Stimulated activated CD8-positive, alpha-beta memory T cell treated with anti-CD3 and anti-CD28 coated beads, Interleukin-4, amount 100 ng/mL, for 4 hours (primary cell): ENCODE measurements at places on chromosomes 7 and 10.

- no peak for DNase-seq
Observed at GRCh38 chr10:121288011-121288410, 310.2 kb downstream of the FGFR2 start.

- no peak for DNase-seq
Observed at GRCh38 chr10:3213758-3214515, 41.4 kb upstream of the PITRM1 start.

DNA sequence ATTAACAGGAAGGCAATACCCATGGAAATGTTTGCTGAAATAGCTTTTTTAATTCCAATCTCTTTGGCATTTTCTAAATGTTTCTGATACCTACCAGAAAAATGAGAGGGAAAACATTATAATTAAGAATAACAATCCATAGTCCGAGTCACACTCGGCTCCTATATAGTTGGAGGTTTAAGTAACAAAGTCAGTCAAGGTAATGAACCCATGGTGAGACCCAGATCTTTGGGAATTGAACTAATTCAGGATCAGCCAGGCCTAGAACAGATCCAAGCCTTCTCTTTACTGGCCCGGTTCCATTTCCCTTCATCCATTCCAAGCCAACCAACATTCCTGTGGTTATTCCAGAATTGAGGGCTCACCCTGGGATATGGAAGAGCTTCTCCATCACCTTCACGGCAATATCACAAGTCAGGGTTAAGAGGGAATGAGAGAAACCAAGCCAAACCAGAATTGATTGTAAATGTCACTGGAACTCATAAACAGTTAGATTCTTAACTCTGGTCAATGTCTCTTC, 28.3 kb downstream of the ABCB4 start:
- no peak for DNase-seq

- DNase-seq = no peak
Observed at GRCh38 chr7:40644454-40645188, 509.8 kb downstream of the SUGCT start.

DNA sequence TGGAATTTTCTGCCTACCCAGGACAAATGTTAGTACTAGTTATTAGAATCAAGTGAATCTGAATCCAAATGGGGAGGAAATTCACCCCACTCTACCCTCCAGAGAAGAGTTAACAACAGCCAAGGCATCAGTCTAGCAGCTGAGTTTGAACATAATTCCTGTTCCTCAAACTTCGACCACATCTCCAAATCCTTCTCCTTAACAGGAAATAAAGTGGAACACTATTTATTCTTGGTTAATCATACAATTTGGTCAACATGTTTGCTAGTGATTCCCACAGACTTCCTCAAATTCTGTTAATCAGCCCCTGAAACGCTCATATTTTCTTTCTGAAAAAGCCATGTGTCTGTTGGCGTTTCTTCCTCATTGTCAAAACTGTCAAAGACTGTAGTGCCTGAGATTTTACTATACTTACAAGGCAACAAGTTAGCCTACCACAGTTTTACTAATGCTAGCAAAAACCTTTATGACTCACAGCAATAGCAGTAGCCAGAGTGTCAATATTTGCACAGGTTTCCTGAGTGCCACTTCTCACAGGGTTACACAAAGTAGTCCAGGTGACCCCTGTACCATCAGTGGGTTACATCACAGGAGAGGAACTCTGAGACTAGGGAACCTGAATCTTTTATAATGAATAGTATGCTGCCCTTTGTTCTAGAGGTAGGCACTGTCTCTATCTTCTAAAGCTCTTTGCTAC, 202.9 kb downstream of the GRM3 start:
- no peak for DNase-seq

DNA sequence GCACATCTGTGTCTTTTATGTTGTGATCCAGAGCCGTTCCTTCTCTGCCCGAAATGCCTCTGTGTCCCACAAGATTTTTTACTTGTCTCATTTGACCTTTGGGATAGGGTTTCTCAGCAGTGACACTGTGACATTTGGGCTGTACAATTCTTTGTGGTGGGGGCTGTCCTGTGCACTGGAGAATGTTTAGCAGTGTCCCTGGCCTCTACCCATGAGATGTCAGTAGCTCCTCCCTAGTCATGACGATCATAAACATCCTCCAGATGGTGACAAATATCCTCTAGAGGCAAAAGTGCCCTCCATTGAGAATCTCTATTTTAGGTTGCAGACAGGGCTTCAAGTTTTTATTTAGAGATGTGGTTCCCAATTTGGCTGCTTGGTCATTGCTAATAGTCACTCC, 91.3 kb downstream of the PPP1R17 start:
- no peak for DNase-seq

DNA sequence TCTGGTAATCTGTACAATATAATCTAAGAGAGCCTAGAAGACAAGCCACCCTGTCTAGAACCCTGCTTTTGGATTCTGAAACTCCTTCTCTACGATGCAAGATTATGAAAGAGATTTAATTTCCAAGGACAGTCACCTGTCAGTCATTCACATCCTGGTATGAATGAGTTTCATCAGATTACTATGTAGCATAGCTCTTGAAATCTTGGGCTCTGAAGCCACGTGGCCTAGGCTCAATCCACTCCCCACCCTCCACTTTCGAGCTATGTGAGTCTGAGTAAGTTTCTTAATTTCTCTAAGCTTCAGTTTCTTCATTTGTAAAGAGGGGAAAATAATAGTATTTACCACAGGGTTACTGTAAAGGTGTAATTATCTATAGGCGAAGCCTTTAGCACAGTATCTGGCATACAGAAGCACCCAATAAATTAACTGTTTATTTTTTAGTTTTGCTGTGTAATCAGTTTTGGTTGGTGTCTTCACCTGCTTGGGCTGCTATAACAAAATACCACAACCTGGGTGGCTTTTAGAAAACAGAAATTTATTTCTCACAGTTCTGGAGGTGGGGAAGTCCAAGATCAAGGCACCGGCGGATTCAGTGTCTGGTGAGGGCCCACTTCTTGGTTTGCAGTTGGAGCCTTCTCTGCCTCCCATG, 71.3 kb downstream of the MYOF start:
- DNase-seq = no peak

DNA sequence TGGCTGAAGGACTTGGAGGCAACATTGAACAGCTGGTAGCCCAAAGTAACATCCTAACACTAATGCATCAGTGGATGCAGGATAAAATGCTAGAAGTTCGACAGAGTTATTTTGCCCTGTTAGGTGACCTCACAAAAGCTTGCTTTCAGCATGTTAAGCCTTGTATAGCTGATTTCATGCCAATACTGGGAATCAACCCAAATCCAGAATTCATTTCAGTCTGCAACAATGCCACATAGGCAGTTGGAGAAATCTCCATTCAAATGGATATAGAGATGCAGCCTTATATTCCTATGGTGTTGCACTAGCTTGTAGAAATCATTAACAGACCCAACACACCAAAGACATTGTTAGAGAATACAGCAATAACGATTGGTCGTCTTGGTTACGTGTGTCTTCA, 62.9 kb downstream of the CCSER2 start:
- DNase-seq = no peak

DNA sequence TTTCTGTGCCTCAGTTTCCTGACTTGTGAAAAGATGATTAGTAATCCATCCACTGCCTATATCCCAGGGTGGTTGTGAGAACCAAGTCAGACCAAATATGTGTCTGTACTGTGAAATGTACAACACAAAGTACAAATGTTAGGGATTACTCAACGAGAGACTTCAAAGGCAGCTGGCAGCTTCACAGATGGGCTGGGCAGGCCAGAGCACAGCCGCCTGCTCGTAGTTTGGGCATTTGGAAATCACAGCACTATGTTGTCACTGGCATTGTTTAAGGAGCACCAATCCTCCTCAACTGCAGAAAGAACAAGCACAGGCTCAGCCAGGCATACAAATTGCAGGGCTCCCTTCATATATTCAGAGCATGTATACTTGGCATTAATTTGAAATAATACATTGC, 64.5 kb upstream of the C10orf90 start:
- DNase-seq = no peak

DNA sequence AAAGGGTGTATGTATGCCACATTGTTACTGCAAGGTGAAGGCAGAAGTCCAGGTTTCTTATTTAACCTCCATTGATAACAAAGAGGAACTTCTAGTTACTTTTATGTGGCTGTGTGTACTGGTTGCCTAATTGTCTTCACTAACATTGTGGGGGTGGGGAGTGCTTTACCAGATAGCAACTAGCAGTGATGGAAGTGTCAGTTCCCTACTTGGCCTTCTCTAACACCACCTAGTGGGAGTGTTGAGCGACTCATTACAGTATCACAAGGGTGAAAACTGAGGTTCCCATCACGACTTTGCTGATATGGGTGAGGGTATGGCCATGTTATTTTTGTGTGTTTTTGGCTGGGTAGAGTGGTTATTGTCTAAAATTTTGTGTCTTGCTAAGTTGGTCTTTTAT, 274.4 kb downstream of the THSD7A start:
- DNase-seq = no peak

DNA sequence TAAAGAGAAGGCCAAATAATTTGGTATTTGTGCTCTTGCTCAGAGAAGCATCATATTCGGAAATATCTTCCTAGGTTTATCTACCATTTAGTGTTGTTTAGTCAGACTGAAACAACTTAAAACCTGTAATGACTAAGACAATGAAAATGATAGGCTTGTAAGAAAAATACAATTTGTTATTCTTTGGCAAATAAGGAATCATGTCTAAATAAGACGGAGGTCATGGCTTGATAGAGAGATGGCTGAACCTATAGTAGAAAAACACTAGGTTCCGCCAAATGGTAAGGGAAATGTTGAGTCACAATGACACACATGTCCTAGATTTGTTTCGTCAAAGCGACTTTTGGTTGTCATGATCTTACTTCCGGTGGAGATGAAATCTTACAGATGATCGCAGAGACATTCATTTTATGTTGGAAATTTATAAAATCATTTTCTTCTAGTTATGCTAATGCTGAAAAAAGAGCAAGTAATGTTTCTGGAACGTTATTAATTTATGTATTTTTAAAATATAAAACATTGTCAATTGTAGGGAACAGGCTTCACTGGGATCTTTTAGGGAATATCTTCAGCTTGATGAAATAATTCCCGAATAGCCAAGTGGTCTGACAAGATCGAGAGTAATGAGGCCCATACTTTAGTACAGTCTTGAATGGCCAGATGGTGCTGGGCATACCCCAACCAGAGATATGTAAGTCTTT, 1.0 kb downstream of the SRGN start:
- DNase-seq = no peak

GRCh38 chr7:13894954-13895353, 94.5 kb downstream of the ETV1 start:
- no peak for DNase-seq

- no peak for DNase-seq
Observed at GRCh38 chr10:22580711-22581110, 133.7 kb downstream of the PIP4K2A start.

- DNase-seq = no peak
Observed at GRCh38 chr10:1240341-1240775, 184.2 kb downstream of the WDR37 start.

DNA sequence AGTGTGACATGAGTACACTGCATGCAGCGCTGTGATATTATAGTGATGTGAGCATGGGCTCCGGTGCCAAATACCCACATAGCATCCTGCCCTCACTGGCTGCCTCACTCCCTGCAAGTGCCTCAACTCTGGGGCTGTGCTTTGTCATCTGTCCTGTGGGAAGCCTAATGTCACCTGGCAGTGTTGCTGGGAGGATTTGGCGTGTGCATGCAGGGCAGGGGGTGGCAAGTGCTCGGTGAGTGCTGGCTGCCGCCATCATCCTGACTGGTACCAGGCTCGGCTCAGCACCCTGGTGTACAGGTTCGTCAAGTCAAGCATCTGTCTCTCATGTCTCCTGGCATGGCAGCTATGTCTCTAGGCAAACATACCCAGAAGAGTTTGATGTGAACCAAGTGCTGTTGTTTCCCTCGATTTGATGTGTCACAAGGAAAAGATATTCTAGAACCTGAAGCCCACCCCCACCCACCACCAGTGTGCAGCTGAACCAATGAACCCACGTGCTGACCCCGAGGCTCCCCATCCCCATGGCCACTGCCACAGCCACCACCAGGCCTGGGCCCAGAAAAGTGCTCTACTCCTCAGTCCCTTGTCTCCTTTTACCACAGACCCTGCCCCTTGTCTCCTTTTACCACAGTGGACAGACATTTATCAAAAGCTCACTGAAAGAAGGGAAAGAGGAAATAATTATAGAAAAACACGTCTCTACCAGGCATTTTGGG, 135.8 kb downstream of the MAPK8 start:
- DNase-seq = no peak

GRCh38 chr10:87713707-87714106, 54.0 kb downstream of the PAPSS2 start:
- DNase-seq = no peak
